ENCODE measurements at places on chromosomes 1 and 21.

- DNase-seq: no peak
Measured at GRCh38 chr1:185419718-185420117, 102.7 kb upstream of the IVNS1ABP start.

DNA sequence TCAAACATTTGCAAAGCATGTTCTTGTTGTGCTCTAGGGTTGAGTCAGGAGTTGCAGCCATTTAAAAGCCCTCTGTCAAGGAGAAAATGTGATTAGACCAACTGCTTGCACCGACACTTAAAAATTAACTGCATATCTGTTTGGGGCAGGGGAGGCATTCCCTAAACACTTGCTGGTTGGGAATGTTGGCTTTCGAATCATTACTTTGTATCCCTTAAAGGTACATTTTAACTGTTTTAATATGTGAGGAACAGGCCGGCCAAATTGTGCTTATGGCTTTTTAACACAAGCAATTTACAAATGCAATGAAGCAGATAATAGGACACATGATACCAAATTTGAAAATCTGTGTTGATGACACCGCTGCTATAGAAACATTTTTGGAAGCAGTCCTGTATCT is 159.1 kb downstream of the LHX8 start:
- DNase-seq: no peak

- DNase-seq: no peak
Measured at GRCh38 chr21:40902299-40902698, 55.3 kb upstream of the DSCAM start.

DNA sequence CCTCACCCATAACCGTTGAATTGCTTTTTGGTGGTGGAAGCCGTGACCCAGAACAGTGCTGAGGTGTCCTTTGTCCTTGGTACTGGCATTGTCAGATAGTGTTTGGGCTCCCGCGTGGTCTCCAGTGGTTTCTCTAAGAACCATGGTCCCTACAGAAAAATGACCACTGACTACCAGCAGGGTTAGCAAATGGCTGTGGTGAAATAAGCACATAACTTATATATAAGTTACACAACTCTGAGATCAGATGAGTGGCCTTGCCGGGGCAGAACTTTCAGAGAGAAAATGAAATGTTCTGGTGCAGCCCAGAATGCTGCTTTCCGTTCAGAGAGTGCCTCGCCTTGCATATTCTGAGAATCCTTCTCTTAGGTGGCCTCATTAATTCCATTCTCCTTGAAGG is 5.0 kb downstream of the SLC37A1 start:
- DNase-seq: no peak

DNA sequence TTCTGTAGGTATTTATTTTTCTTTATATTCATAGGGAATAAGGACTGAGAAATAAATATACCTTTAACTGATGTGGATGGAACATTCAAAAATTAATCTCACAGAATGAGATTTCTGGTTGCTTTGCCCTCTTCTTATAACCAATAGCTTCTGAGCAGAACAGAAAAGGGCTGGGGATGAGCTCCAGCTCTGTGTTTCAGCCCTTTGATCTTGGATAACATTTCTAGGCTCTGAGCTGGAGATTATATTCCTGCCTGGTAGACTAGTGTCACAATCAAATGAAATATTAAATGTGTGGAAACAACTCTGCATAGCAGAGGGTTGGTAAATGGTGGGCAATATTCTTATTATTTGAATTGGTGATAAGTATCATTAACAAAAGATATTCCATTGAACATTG is 14.6 kb downstream of the MAP3K21 start:
- DNase-seq: no peak

DNA sequence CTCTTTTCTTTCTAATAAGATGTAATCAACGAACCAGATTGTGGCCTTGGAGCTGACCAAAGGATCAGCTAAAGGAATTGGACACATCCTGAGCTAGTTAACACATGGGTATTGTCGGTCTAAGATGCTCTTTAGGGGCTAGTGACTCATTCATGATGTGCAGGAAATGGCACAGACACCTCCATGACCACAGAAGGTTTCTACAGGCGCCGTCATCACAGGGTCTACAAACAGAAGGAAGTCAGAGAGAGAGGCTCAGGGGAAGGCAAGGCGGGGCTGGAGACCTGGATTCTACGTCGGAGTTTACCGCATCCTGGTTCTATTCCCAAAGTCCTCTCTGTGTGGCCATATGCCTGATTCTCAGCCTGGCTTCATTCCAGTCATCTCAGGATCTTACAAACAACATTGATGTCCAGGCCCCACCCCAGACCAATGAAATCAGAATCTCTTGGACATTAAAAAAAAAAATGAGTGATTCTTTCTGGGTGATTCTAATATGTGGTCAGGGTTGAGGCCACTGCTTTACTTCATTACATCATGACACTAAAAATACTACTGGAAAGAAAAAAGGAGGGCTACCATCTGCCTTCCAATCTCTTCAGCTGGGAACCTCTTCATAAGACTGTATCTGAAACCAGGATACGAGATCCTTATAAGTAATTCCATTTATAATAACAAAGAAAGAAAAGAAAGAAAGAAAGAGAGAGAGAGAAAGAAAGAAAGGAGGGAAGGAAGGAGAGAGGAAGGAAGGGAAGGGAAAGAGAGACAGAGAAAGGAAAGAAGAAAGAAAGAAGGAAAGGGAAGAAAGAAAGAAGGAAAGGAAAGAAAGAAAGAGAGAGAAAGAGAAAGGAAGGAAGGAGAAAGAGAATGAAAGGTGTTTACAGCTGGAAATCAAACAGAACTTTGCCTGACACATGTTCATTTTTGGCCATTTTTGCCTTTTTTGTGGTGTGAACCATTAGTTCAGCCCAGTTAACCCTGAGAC is 11.6 kb upstream of the KCNJ15 start:
- DNase-seq: peak; percentile 49

- no peak for DNase-seq
Measured at GRCh38 chr1:22303816-22304215, 147.8 kb upstream of the ZBTB40 start.

DNA sequence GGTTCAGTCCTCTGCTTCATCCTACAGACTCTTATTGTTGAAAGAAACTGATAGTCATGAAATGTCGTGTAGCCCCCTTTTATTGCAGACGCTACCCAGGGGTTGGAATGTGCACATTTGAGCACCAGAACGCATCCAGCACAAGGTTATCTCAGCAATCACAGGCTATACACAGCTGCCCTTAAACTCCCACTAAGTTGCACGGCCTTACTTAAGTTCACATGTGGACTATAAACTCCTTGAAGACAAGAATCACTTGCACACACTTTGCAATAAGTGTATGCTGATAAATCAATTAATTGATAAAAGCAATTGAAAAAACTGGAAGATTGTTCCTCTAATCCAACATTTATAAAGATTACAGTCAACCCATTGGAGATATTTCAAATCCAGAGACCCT is 18.9 kb downstream of the SLC30A10 start:
- no peak for DNase-seq

- no peak for DNase-seq
Measured at GRCh38 chr1:175172503-175172902, 20.1 kb downstream of the KIAA0040 start.

Measured in CD8-positive, alpha-beta memory T cell (primary cell).